ENCODE measurements at places on chromosomes 7 and 10. TPM values are rescaled to one million over a fixed set of nuclear protein-coding genes. Genes with fewer than 3 reads are reported as not detected.

DNA sequence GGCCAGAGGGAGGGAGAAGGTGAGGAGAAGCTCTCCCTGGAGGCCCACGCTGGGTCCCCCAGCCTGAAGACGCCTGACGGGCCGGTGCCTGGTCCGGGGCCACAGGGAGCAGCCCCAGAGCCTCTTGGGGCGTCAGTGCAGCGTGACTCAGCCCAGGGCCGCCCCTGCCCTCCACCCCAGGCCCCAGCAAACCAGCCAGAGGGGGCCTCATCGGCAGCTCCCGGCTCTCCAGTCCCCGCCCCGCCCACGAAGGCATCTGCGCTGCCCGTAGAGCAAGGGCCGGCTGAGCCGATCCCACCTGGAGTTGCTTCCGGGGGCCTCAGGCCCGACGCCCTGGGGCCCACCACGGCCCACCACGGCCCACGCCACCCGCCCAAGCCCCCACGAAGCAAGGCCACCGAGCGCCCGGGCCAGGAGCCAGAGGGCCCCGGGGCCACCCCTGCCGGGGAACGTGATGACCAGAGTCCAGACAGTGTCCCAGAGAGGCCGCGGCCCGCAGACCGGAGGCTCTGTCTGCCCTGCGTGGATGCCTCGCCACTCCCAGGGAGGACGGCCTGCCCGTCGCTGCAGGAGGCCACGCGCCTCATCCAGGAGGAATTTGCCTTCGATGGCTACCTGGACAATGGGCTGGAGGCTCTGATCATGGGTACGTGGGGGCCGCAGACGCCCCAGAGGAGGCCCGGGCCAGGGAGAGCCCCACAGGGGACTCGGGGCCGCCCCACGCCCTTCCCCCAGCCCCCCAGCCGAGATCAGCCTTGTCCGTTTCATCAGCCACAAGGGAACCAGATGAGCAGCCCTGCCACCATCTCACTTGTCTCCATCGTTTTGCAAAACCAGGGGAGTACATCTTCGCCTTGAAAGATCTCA lies 31.2 kb upstream of the UTF1 start:
- no peaks in the 10 kb centered on the region for H3K27me3 ChIP-seq
- H3K4me1 ChIP-seq = no peaks in the 10 kb centered on the region
- H3K36me3 ChIP-seq = no peaks in the 10 kb centered on the region
- DNase-seq = no peak

- no peak for DNase-seq
- no peaks in the 10 kb centered on the region for H3K27me3 ChIP-seq
- H3K27ac ChIP-seq = no peak overlapping the region
- no peaks in the 10 kb centered on the region for H3K36me3 ChIP-seq
- no peaks in the 10 kb centered on the region for H3K4me1 ChIP-seq
- H3K4me3 ChIP-seq = no peak overlapping the region
Observed at GRCh38 chr7:126378642-126379041, 874.1 kb downstream of the GRM8 start.

HPSE2 gene
- 2.4 TPM for total RNA-seq

DNA sequence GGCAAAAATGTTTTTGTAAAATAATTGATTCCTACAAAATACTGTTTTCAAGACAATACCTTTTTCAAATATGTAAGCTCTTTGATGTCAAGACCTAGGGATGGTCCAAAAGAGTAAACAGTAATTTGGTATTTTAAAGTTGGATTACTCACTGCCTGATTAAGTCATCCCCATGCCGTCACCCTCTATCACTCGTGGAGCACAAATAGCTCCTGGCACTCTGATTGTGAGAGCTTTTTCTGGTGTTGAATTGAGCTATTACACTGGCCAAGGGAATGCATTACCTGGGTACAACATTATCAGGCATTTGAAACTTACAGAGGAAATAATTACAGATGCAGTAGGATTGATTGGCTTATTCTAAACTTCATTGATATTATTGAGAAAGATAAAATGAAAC lies 231.9 kb upstream of the GRM3 start:
- H3K4me1 ChIP-seq = no peaks in the 10 kb centered on the region
- no peak overlapping the region for H3K27ac ChIP-seq
- no peak for DNase-seq
- no peaks in the 10 kb centered on the region for H3K36me3 ChIP-seq
- H3K27me3 ChIP-seq = no peaks in the 10 kb centered on the region
- no peak overlapping the region for H3K4me3 ChIP-seq

DNA sequence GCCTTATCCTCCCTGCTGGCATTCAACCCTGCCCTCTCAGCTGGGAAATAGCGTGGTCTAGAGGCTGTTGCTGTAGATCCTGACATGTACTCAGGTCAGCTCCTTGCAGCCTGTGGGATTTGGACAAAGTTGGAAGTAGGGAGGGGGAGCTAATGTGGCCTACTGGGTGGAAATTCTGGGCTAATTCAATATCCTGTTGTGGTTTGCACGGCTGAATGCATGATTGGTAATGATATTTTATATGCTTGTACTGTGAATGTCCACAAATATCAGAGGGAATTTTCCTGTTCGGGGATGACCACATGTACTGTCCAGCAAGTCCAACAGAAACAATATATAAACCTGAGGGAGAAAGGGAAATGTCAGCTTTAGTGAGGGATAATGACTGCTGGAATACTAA lies 22.1 kb upstream of the NPVF start:
- no peaks in the 10 kb centered on the region for H3K4me1 ChIP-seq
- DNase-seq = no peak
- H3K4me3 ChIP-seq = no peak overlapping the region
- no peaks in the 10 kb centered on the region for H3K36me3 ChIP-seq
- no peaks in the 10 kb centered on the region for H3K27me3 ChIP-seq

- H3K36me3 ChIP-seq = no peaks in the 10 kb centered on the region
- peak overlapping the region; percentile 84 for H3K27ac ChIP-seq
- peak; percentile 90 for DNase-seq
- no peak overlapping the region for H3K4me3 ChIP-seq
- peaks cover 19% of the 10 kb centered on the region for H3K4me1 ChIP-seq
- no peaks in the 10 kb centered on the region for H3K27me3 ChIP-seq
Observed at GRCh38 chr10:72009425-72010081, 45.4 kb downstream of the CHST3 start.

PCLO gene
- total RNA-seq = 8.1 TPM

- H3K4me3 ChIP-seq = no peak overlapping the region
- no peaks in the 10 kb centered on the region for H3K36me3 ChIP-seq
Observed at GRCh38 chr10:10096296-10096695, 921.4 kb upstream of the CELF2 start.

DNA sequence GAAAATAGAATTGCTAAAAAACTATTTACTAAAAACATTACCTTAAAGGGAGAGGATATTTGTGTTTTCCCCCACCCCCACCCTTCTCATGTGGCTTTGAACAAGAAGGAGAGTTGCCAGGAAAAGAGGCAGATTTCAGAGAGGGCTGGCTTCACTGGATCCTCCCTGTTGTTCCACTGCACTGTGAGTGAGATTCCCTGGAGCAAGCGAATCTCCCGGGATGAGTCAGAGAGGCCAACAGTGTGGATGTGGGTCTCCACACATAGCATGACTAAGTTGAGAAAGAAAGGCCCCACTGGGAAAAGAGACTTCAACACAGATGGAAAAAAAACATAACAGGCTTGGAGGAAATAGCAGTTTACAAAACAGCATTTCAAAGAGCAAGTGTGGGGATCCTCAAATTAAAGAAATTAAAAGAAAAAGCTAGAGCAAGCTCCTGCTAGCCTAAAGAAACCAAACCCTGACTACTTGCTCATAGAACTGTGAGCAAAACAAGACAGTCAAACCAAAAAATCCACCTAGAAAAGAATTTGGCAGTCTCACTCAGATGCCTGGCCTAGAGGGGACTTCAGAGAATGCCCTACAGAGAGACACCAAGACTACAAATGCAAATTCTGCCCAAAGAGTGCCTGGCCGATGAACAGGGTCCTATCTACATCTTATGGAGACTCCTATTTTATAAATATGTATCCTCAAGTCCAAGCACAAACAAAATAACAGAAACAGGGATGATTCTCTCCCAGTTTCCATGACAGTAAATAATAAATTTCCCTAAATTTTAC lies 3.4 kb downstream of the CAV1 start:
- no peaks in the 10 kb centered on the region for H3K27me3 ChIP-seq
- H3K4me3 ChIP-seq = no peak overlapping the region

DNA sequence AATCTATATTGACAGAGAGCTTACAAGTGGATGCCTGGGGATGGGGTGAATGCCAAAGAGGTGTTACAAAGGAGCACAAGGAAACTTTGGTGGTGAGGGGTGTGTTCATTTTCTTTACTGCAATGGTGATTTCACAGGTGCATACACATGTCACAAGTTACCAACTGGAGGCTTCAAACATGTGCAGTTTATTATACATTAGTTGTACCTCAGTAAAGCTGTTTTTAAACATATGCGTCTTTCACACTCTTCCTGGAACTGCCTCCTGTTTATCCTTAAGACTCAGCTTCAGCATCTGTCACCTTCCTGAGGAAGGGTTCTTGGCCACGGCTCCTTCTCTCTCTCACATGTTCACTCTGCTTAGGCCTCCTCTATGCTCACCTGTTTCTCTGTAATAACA lies 731.5 kb downstream of the PARD3 start:
- no peaks in the 10 kb centered on the region for H3K27me3 ChIP-seq
- no peak overlapping the region for H3K27ac ChIP-seq
- DNase-seq = no peak
- H3K4me3 ChIP-seq = no peak overlapping the region

DNA sequence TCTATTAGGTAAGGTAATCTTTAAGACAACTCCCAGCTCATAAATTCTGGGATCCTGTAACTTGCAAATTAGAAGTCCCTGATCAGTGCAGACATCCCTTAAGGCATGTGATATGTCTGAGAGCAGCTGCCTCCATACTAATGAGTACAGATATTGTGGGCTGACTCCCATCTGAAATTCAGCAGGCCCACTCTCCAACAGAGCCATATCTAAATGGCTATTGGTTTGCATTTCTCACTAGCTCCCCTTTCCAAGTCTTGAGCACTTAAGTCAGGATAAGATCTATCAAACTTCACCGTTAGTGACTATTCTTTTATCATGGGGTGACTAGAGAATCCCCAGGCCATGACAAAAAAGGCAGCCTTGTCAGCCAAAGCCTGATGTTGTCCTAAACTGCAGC lies 785.4 kb downstream of the IPMK start:
- H3K4me3 ChIP-seq = no peak overlapping the region
- H3K27me3 ChIP-seq = no peaks in the 10 kb centered on the region
- no peaks in the 10 kb centered on the region for H3K4me1 ChIP-seq

DNA sequence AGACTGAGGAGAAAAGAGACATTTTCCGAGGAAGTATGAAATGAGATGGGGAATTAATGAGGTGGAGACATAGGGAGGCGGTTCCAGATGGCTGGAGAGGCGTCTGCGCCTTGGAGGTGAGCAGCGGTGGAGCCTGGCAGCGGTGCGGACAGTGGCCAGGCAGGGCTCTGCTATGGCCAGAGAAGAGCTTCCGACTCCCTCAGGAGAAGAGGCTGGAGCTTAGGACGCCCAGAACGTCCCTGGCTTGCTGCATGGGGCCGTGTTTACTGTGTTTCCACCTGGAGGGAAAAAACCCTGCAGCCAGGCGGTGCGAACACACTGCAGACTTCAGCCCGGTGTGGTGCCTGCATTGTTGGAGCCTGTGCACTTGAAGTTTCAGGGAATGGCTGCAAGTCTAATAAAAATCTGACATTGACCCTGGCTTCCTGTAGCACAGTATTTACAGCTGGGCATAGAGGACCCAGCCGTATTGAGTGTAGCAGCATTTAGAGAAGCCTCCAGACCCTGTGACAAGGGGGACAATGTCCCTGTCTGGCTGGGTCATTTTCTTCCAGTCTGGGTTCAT lies 447.1 kb upstream of the MKI67 start:
- peaks cover 7% of the 10 kb centered on the region for H3K4me1 ChIP-seq
- DNase-seq = no peak
- H3K36me3 ChIP-seq = no peaks in the 10 kb centered on the region
- no peak overlapping the region for H3K4me3 ChIP-seq
- H3K27me3 ChIP-seq = no peaks in the 10 kb centered on the region

CPED1 gene
- 30.5 TPM for total RNA-seq

ANKRD2 gene
- not detected for total RNA-seq

- H3K27ac ChIP-seq = peak overlapping the region; percentile 46
- no peaks in the 10 kb centered on the region for H3K4me1 ChIP-seq
- no peaks in the 10 kb centered on the region for H3K27me3 ChIP-seq
- H3K36me3 ChIP-seq = no peaks in the 10 kb centered on the region
- H3K4me3 ChIP-seq = no peak overlapping the region
Observed at GRCh38 chr10:95097805-95098204, 28.5 kb upstream of the CYP2C8 start.

- no peak overlapping the region for H3K4me3 ChIP-seq
- no peak for DNase-seq
- no peaks in the 10 kb centered on the region for H3K27me3 ChIP-seq
- no peaks in the 10 kb centered on the region for H3K36me3 ChIP-seq
- H3K27ac ChIP-seq = no peak overlapping the region
- peaks cover 15% of the 10 kb centered on the region for H3K4me1 ChIP-seq
Observed at GRCh38 chr7:37107047-37107750, 341.5 kb downstream of the ELMO1 start.

GRCh38 chr7:115618676-115619075 lies 411.9 kb downstream of the TFEC start:
- no peak overlapping the region for H3K27ac ChIP-seq
- H3K27me3 ChIP-seq = no peaks in the 10 kb centered on the region
- H3K4me1 ChIP-seq = no peaks in the 10 kb centered on the region
- no peaks in the 10 kb centered on the region for H3K36me3 ChIP-seq

DNA sequence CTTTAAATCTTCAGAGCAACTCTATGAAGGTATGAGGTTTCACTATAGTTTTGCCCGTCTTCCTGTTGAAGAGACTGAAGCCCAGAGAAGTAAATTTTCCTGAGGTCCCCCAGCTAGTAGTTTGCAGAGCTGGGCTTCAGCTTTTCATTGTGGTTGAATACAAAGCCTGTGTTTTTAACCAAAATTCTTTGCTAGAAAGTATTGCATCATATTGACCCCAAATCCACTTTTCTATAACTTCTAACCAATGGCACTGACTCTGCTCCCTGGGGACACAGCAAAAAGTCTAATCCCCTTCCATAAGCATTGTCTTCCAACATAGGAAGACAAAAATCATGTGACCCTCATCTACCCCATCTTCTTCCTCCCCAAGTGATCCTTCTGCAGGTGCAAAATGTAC lies 93.0 kb downstream of the KCNMA1 start:
- no peak overlapping the region for H3K4me3 ChIP-seq
- no peaks in the 10 kb centered on the region for H3K4me1 ChIP-seq
- H3K36me3 ChIP-seq = no peaks in the 10 kb centered on the region
- no peaks in the 10 kb centered on the region for H3K27me3 ChIP-seq
- no peak for DNase-seq

DNA sequence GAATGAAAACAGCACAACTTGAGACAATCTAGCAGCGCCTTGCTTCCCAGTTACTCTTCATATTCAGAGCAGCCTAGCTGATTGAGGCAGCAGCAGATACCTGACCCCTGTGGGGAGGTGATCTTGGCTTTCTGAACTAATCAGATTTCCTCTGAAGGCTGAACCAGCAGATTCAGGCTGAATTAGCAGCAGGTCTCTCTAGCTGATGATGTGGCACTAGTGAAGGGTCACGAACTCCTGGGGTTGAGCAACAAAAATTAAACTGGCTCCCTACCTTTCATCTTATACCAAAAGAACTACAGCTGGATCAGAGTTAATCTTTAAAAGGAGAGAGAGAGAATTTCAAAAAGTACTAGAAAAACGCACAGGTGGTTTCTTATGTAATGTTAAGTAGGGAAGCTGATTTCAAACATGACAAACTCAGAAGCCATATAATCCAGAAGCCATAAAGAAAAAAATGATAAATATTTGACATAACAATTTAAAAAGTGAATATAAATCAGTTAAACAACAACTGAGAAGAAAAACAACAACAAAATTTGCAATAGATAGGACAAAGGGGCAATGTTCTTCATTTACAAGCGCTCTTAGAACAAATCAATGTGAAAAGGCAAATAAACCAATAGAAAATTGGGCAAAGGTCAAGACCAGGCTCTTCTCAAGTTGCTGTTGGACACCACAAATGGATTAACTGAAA lies 13.5 kb downstream of the SLC25A13 start:
- no peak overlapping the region for H3K4me3 ChIP-seq
- peaks cover 13% of the 10 kb centered on the region for H3K4me1 ChIP-seq
- no peaks in the 10 kb centered on the region for H3K27me3 ChIP-seq
- H3K36me3 ChIP-seq = no peaks in the 10 kb centered on the region
- peak; percentile 25 for DNase-seq

FOXI2 gene
- total RNA-seq = not detected

All from hepatocyte (in vitro differentiated cells).